ENCODE measurements at places on chromosomes 2 and 18.

GRCh38 chr2:99824758-99825157 is 317.6 kb downstream of the AFF3 start:
- no peak for DNase-seq

- no peak for DNase-seq
Measured at GRCh38 chr18:54736981-54737380, 91.3 kb upstream of the RAB27B start.

- peak; percentile 87 for DNase-seq
Measured at GRCh38 chr2:201532686-201533304, 81.3 kb downstream of the STRADB start.

DNA sequence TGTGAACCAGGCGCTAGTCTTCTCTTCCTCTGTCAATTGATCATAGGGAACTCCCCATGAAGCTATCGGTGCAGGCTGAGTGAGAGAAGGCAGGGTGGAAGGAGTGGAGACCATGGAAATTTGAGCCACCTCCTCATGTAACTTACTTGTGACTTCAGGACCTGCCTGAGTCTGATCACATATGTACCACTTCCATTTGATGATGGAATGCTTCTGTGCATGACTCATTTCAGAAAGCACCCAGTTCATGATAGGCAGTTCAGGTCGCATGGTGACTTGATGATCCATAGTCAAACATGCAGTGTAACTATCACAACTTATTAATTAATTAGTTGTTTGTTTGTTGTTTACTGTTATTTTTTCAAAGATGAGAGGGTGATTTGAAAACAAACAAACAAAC is 1296.7 kb downstream of the SUCLG1 start:
- DNase-seq, result no peak

DNA sequence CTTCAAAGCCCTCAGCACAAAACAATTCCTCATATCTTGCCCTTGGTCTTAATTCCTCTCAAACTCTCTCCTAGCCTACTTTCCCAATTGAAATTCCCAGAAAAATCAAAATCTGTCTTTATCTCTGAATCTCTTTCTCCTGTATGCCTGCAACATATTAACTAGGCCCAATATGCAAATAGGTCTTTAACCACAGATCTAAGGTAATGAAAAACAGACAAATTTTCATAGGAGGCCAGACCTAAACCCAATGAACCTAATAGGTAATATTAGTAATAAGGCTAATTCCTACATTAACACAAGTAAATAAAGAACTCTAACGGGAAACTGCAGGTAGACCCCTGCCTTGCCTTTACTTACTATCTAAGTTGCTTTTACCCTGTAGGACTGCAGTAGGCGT is 41.4 kb downstream of the WDR33 start:
- no peak for DNase-seq

GRCh38 chr18:9869715-9870430 is 15.9 kb upstream of the TXNDC2 start:
- peak; percentile 34 for DNase-seq

GRCh38 chr18:55587418-55588110 is 428 bp downstream of the TCF4 start:
- DNase-seq, result no peak

- no peak for DNase-seq
Measured at GRCh38 chr2:166334805-166335204, 40.9 kb downstream of the SCN9A start.

- DNase-seq, result no peak
Measured at GRCh38 chr2:144513388-144514101, 6.4 kb downstream of the ZEB2 start.

GRCh38 chr2:53640466-53640865 is 127.1 kb upstream of the CHAC2 start:
- no peak for DNase-seq
